ENCODE measurements at places on chromosomes 1 and 21. TPM values are rescaled to one million over a fixed set of nuclear protein-coding genes. Genes with fewer than 3 reads are reported as not detected.

GRCh38 chr1:168717906-168718891 lies 10.8 kb downstream of the DPT start:
- H3K36me3 ChIP-seq, result no peaks in the 10 kb centered on the region
- no peak overlapping the region for H3K27ac ChIP-seq
- no peaks in the 10 kb centered on the region for H3K27me3 ChIP-seq
- H3K4me1 ChIP-seq, result no peaks in the 10 kb centered on the region

DNA sequence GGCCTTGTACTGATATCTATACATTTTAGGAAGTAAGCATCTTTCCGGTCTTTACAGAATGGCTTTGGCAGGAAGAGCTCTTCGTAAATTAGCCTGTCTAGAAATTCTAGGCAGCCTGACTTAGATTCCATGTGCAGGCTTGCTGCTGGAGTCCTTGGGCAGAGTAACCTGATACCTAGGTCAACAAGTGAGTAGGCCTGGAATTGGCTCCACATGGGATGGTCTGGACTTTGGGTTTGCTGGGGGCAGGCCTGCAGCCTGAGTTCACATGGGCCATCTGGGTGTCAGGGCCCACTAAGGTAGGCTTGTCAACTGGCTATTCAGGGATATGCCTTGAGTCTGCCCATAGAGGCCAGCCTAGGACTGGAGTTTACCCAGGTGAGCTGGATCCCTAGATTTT lies 59.6 kb upstream of the CYYR1 start:
- H3K4me3 ChIP-seq, result no peak overlapping the region
- no peaks in the 10 kb centered on the region for H3K4me1 ChIP-seq
- H3K36me3 ChIP-seq, result no peaks in the 10 kb centered on the region
- no peak overlapping the region for H3K27ac ChIP-seq
- no peak for DNase-seq
- no peaks in the 10 kb centered on the region for H3K27me3 ChIP-seq

DNA sequence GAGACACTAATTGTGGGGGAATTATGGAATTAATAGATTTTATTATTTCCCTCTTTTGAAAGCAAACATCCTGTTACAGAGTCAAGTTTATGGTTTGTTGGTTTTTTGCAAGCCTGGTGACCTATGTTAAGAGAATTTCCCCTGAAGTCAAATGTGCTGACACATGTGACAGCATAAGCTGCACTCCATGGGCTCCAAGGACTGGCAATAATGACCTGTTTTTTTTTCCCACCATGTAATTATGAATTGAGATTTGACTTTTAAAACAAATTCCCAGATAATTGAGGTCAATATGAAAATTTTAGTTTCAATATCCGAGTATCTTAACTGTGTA lies 242.5 kb upstream of the SGIP1 start:
- no peaks in the 10 kb centered on the region for H3K27me3 ChIP-seq
- no peak overlapping the region for H3K27ac ChIP-seq
- no peak overlapping the region for H3K4me3 ChIP-seq
- H3K36me3 ChIP-seq, result no peaks in the 10 kb centered on the region
- H3K4me1 ChIP-seq, result peaks cover 20% of the 10 kb centered on the region

- no peak overlapping the region for H3K27ac ChIP-seq
- H3K4me1 ChIP-seq, result no peaks in the 10 kb centered on the region
- DNase-seq, result no peak
- no peak overlapping the region for H3K4me3 ChIP-seq
- H3K36me3 ChIP-seq, result no peaks in the 10 kb centered on the region
- no peaks in the 10 kb centered on the region for H3K27me3 ChIP-seq
Measured at GRCh38 chr1:221521686-221522085, 220.2 kb downstream of the DUSP10 start.

- peaks cover 3% of the 10 kb centered on the region for H3K27me3 ChIP-seq
- H3K4me3 ChIP-seq, result no peak overlapping the region
Measured at GRCh38 chr1:33599516-33600115, 127.2 kb downstream of the ZSCAN20 start.

ACTN2 gene
- not detected for total RNA-seq

All from osteoblast (primary cell).